ENCODE measurements at places on chromosomes 1 and 21.

DNA sequence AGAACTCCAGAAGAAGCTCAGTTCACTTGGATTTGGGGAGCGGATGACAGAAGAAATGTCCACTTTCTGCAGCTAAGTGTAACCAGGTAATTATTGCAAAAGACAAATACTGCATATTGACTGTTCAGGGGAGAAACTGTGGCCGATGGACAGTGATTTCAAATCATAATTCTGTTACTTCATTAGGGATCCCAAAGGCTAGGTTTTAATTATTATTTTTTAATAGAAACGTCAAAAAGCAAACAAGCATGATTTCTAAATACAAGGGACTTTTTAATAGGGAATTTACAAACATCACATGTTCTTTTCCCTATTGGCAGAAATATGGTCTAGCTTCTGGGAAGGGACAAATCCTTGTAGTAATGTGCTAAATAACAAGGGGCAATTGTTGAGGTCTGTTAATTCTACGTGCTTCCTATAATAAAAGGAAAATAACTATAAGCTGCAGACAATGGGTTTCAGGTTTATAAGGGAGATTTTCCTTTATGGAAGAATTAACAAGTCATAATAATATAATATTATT lies 15.5 kb downstream of the DIPK1A start:
- DNase-seq, result no peak

- DNase-seq, result peak; percentile 40
Observed at GRCh38 chr21:43361127-43361492, 65.8 kb downstream of the SIK1 start.

DNA sequence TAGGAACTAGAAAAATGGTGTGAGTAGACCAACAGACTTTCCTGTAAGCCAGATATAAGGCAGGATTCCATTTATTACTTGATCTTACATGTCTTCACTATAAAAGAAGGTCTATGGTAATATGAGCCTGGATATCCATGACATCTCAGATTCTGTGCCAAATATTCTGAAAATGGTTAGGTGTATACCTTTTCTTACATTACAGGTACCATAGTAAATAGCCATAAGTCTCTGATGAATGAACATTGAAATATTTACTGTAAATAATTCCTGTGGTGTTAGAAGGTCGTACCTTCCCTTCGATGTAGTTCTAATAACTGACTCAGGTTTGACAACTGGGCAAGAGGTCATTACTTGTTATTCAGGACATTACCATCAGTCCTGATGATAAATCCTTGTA lies 657.9 kb downstream of the BRINP3 start:
- no peak for DNase-seq

GRCh38 chr1:82517586-82517985 lies 716.9 kb downstream of the ADGRL2 start:
- DNase-seq, result no peak

DNA sequence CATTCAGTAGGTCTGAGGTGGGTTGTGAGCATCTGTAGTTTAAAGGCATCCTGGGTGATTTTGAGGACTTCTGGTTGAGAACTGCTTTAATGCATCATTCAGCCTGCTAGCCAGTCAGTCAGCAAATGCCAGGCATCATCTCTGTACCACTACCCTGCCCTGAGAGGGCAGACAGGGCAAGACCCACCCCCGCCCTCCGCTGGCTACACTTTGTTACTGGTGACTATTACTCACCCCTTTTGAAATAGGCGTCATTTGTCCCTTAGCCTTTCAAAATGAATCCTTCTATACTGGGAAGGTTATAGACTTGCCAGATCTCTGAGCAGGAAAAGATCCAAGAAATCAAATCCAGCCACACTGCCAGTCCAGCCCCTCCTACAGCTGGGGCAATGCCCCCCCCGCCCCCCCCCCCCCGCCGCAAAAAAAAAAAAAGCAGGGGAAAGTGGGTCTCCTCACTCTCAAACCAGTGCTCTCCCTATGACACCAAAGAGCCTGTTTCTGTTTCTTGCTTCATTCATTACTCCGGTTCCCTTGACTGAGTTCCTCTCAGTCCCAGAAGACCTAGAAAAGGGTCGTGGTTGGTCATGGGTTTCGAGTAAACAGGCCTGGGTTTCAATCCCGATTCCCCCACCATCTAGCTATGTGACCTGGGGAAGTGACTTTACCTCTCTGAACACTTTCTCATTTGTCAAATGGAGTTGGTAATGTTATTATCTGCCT lies 4.4 kb downstream of the SELENON start:
- DNase-seq, result no peak

DNA sequence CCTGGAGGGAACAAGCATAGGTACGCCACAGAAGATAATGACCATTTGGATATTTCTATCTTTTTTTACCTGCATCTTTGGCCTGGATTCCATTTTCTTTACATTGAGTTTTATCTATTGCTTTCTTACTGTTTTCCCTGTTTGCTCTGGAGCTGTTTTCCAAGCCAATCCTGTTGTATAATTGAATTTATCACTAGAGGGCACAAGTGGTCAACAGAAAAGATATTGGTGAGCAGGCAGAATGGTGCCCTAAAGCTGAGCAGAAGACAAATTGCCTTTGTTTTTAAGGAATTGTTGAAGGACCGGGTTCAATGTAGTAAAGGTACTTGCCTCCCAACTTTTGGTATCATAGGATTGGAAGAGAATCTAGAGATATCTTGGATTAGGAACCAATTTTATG lies 152.8 kb downstream of the PPP1R12B start:
- peak; percentile 3 for DNase-seq

GRCh38 chr1:230066031-230066430 lies 1.0 kb upstream of the GALNT2 start:
- DNase-seq, result no peak
